Stimulated activated CD4-positive, alpha-beta T cell treated with anti-CD3 and anti-CD28 coated beads, Interleukin-4, amount 100 ng/mL, for 4 hours (primary cell): ENCODE measurements at places on chromosomes 4 and X.

- DNase-seq, result no peak
Measured at GRCh38 chr4:35500812-35501211, 743.5 kb downstream of the ARAP2 start.

DNA sequence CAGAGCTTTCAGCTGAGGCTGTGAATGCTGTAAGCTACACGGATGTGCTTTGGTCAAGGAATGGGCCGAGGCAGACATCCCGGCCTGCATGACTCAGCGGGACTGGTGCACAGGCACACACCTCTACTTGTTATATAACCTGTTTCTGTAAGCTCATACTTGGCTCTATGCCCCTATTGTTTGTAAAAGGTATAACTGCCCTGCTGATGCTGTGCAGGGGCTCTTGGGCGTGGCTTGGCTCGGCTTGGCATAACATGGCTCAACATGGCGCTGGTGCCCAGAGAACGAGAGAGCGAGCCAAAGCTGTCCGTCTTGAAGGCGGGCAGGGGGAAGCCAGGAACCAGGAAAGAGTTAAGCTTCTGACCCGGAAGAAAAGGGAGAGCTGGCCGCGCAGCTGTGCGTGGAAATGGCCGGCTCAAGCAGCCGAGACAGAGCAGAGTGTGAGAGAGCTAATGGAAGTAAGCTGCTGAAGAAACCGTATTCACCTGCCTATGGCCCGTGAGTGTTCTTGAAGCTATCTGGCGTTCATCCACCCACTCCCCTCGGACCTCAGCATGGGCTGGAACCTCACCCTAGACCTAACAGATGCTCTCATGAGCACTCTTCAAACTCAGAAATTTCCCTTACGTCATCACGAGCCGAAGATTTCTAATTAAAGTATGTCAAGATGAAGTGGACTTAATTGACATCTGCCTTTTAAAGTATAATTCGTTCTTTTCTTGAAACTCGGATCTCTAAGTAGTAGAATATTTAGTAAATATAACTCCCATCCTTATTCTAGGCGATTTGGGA, 286.3 kb upstream of the AGA start:
- DNase-seq, result no peak

- no peak for DNase-seq
Measured at GRCh38 chrX:54430519-54430918, 9.7 kb upstream of the TSR2 start.

GRCh38 chr4:181820553-181820952, 422.6 kb upstream of the TENM3 start:
- no peak for DNase-seq

DNA sequence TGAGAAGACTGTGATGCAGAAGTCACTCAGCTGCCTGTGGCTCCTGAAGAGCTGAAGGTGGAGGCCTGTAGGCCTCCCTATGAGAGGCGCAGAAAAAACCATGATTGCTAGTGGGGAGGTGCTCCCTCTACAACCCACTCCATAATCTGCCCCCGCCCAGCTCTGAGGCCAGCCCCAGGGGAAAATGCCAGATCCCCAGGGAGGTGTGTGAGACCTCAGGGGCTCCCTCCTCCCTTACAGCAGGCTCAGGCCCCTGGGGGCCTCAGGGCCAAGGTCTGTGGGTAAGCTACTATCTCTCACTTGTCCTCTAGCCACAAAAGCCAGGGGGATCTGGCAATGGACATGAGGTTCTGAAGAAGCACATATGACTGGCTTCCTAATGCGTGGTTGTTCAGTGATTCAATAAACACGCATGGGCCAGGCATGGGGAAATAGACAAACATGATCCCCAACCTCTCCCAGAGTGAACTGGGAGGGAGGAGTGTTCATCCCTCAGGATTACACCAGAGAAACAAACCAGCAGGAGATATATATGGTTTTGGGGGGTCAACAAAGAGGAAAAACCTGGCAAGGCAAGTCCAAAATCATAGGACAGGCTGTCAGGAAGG, 51.0 kb upstream of the MTM1 start:
- DNase-seq, result no peak

- no peak for DNase-seq
Measured at GRCh38 chrX:45801554-45801953, 600.9 kb upstream of the DIPK2B start.

GRCh38 chr4:66252291-66252690, 582.0 kb upstream of the EPHA5 start:
- no peak for DNase-seq

DNA sequence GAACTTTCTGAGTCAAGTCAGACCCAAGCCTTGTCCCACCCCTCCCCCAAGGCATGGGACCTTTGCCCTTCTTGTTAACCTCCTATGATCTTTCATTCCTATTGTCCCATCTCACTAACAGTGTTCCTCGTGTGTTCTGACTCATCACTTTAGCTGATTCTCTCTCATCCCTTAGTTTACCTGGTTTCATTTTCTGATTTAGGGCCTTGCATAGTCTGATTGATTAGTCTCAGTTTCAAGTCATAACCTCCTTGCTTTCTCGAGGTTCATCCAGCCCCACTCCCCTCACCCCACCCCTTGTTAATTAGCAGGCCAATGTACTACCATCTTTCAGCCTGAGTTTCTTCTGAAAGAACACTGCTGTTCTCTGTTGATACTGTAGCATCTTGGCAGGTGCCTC, 517.4 kb downstream of the RPA4 start:
- DNase-seq, result no peak

- no peak for DNase-seq
Measured at GRCh38 chr4:94889523-94889922, 131.8 kb downstream of the BMPR1B start.

DNA sequence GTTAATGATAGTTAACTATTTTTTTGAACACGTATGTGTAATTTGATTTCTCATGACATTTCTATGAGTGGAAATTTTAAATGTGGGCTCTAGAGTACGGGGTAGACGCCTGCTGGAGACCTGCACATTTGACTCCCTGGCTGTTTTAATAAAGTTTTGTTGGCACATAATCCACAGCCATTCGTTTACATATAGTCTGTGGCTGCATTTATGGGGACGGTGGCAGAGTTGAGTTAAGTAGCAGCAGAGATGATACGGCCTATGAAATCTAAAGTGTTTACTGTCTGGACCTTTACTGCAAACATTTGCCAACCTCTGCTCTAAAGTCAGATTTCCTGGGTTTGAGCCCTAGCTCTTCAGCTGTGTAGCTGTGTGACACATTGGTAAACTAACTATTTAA, 118.8 kb downstream of the CHRNA9 start:
- DNase-seq, result no peak

GRCh38 chrX:40748977-40749376, 13.6 kb upstream of the MED14 start:
- DNase-seq, result no peak

GRCh38 chrX:44507292-44507691, 35.4 kb downstream of the FUNDC1 start:
- no peak for DNase-seq

DNA sequence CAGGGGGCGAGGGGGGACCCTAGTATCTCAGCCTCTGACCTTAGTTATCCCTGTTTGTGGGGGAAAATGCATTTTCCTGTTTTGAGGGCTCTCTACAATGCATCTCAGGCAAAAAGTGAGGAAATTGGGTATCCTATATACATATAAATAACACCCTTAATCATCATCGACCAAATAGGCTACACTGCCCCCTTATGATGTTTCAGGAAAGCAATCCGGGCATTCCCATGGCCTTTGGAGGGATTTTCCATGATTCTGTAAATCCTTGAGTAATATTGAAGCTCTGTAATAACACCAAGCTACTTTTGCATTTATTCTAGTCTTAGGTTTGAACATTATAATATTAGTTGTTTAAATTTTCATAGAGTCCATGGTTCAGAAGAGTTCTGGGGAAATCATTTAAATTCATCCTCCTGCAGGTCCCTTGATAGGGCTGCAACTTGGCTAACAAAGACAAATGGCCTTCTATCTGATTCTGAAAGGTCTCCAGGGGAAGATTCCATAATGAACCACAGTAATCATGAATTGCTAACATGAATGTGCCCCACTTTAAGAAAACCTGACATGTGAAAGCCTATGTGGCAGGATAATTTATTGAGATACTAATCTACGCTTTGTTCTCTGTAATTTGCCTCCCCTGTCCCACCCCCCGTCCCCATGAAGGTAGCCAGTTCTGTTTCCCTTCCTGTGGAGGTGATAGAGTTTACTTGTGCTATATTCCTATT, 91.5 kb upstream of the SCOC start:
- no peak for DNase-seq

DNA sequence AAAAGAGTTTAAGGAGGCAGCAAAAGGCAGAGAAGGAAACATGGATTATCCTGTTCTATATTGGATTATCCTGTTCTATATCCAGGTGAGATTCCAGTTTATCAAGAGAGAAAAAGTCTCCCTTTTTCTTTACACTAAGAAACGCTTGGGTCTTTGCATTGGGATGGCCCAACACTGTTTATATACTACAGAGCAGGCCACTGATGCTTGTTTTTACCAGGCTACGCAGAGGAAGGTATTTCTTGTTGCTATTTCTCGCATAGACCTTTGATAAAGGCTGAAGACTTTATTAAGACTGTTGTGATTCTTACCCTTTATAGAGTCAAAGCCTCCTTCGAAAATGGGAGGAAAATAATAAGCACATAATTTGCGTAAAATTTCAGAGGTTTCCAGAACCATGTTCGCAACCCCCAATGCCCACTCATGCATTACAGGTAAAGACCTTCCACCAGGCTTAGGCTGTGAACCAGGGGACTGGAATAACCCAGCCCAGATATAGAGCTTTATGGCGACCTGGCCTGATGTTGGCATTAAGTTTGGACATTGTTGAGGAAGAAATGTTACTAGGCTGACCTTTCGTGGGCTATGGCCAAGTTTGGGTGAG, 218.3 kb downstream of the PTTG2 start:
- DNase-seq, result no peak

GRCh38 chrX:123986377-123986776, 24.9 kb downstream of the STAG2 start:
- no peak for DNase-seq

GRCh38 chr4:66062044-66062443, 391.8 kb upstream of the EPHA5 start:
- DNase-seq, result no peak

DNA sequence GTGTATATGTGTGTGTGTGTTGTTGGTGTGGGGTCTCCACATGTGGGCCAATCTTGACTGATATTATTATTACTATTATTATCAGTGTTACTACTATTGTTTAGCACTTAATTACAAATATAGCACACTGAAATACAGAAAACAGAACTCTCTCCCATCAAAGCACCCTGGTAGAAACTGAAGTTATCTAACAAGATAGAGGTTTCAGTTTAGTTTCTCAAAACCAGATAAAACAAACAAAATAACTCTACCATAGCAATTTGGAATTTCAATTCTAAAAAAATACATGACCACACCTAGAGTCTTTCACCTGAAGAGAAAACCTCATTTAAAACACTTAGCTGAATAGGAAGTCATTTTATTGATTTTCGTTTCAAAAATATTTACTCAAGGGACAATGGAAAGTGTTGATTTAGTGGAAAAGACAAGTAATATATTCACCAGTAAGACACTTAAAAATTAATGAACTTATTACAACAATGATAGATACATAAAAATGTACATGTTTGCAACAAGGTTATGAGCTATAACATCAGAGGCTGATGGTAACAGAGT, 252.3 kb downstream of the PDHA2 start:
- no peak for DNase-seq

DNA sequence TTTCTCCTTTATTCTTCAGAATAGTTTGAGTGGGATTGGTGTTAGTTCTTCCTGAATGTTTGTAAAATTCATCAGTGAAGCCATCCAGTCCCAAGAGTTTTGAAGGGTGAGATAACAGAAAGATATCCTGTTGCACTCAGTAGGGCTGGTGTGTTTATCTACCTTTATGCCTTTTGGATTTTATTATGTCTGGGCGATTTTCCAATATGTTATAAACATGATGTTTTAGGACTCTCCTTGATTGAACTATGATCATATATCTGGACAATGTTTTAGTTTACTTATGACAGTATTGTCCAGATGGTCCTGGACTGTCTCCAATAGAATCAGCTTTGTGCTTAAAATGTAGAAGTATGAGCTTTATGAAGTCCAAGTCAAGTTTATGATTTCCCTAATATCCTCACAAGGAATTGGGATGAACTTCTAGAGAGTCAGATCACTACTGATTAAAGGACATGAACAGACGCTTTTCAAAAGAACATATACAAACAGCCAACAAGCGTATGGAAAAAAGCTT, 77.6 kb upstream of the ITM2A start:
- DNase-seq, result no peak

DNA sequence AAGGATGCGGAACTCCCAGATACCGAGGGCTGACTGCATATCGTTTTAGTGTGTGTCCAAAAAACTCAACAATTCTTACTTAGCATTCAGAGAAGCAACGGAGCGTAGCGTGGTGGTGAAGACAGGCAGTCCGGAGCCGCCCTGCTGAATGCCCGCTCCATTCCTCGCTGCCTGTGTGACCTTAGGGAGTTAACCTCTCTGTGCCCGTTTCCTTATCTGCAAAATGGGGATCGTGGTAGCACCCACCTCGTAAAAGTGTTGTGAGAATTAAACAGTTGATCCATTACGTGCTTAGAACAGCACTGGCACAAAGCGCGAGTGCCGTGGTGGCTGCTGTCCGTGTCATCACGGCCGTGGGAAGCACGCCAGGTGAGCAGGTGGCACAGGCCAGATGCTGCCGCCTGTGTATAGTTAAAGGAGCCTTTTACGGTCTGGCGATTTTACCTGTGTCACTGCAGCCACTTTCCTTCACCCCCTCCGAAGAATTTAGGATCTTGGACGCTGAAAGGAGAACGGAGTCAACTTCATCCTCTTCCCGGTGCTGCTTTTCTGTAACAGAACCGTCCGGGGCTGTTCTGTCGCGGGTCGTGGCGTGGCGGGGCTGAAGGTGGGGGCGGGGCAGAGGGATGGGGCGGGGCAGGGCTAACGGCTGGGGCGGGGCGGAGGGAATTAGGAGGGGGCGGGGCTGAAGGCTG, 885 bp downstream of the CCDC110 start:
- DNase-seq, result peak; percentile 22

- DNase-seq, result no peak
Measured at GRCh38 chrX:15856222-15856587, 1.6 kb upstream of the AP1S2 start.

GRCh38 chr4:161411901-161412300, 751.9 kb downstream of the FSTL5 start:
- DNase-seq, result no peak

GRCh38 chrX:17822351-17822750, 38.7 kb downstream of the RAI2 start:
- no peak for DNase-seq

- no peak for DNase-seq
Measured at GRCh38 chr4:26238426-26238777, 82.4 kb upstream of the RBPJ start.
